ENCODE measurements at places on chromosomes 4 and X.

- no peak for DNase-seq
These were observed 343.7 kb downstream of the PDHA2 start for GRCh38 chr4:96183611-96184010.

DNA sequence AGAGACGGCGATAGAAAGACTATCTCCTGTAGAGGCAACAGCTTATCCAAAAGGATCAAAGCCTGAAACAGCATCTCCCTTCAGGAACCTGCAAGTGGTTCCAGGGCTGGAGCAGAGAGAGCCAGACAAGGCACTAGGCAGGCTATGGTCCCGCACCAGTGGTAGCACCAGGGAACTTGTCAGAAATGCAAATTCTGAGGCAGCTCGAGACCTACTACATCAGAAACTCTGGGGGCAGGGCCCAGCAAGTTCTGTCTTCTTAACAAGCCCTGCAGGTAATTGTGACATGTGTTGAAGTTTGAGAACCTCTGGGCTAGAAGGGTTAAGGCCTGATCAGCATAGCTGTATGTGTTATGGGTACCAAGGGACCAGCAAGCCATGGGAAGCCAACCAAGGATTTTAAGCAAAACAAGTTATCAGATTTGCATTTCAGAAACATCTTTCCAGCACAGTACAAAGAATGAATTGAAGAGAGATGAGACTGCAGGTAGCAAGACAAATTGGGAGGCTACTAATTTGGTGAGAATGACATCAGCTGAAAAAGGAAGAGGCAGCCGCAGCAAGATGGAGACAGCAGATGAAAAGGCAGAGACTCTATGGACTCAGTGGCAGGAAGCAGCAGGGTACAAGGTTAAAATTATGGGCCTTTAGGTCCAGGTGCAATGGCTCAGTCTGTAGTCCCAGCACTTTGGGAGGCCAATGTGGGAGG is 139.7 kb downstream of the TSPAN5 start:
- no peak for DNase-seq

- DNase-seq: no peak
These were observed 98.1 kb downstream of the WWC2 start for GRCh38 chr4:183197140-183197539.

- no peak for DNase-seq
These were observed 384.6 kb upstream of the IGFBP7 start for GRCh38 chr4:57494821-57495220.

- no peak for DNase-seq
These were observed 5.9 kb upstream of the HAND2 start for GRCh38 chr4:173535957-173536356.

- DNase-seq: no peak
These were observed 51.2 kb upstream of the EDA start for GRCh38 chrX:69564665-69565064.

DNA sequence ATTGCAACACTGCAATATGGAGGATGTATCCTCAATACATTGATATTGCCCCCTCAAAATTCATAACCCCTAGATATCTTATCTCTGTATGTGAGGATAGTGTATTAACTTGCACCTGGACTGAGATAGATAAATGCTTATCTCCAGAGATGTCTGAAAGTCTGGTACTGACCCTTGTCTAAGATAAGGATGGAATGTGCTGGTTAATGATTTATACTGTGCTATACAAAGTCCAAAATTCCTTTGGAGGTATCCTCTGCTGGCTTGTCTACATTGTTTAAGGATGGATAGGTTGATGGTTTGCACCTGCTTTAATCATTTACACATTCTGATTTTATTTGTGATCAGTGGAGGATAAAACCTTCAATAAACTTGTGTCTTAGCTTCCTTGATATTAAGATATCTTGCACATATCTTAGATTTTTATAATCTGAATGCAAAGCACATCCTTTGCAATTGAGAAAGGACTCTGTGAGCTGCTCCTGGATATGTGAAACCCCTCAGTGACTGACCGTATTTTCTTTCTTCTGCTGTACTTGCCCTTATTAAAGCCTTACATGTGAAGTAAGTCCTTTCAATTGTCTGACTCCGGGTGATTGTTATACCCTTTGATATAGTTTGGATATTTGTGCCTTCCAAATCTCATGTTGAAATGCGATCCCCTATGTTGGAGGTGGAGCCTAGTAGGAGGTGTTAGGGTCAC is 430.3 kb upstream of the MAOA start:
- no peak for DNase-seq

- no peak for DNase-seq
These were observed 2.7 kb upstream of the SORCS2 start for GRCh38 chr4:7189475-7190277.

- no peak for DNase-seq
These were observed 562.4 kb downstream of the MAGEB5 start for GRCh38 chrX:26778320-26778888.

- no peak for DNase-seq
These were observed 224.3 kb downstream of the CAMK2D start for GRCh38 chr4:113537203-113537602.

DNA sequence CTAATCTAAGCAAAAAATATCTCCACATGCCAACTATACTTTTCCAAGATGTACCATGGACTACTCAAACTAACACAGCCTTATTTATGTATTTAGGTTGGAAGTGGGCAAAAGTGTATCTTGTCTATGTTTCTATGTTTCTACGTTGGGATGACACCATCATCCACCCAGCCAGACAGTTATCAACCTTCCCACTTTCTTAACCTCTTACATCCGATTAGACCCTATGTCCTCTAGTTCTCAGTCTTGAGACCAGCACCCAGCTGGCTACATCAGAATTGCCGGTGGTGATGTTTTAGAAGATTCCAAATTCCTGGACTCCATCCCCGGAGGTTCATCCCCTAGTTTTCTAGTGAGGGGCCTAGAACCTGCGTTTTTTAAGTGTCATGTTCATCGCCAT is 1.0 kb upstream of the AASDH start:
- DNase-seq: no peak

DNA sequence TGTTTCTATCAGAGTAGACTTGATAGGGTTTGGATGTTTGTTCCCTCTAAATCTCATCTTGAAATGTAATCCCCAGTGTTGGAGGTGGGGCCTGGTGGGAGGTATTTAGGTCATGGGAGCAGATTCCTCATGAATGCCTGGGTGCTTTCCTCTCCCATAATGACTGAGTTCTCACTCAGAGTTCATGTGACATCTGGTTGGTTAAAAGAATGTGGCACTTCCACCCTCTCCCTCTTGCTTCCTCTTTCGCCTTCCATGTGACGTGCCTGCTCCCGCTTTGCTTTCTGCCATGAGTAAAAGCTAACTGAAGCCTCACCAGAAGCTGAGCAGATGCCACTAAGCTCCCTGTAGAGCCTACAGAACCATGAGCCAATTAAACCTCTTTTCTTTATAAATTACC is 47.3 kb upstream of the SRPX start:
- no peak for DNase-seq

DNA sequence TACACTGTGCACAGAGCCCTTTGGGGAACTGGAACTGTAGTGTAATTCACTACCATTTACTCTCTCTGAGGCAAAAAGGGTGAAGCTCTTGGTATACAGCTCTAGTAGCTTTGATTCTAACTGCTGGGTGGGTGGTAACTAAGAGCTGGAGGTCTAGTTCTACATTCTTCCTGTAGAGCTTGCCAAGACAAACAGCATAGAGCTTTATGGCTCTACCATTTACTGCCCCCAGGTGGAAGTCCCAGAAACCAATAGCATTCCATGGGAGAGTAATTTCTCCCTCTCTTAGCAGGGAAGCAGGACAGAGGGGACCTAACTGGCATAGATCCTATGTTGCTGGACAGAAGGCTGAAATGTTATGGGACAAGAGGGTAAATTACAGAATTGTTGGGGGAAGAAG is 26.7 kb downstream of the HDAC8 start:
- no peak for DNase-seq

Data from midbrain (tissue), 1 donor.